Chondrocyte (in vitro differentiated cells): ENCODE measurements at places on chromosomes 3 and 15. TPM values are rescaled to one million over a fixed set of nuclear protein-coding genes. Genes with fewer than 3 reads are reported as not detected.

GRCh38 chr3:50155891-50156290 lies 767 bp downstream of the SEMA3F start:
- no peaks in the 10 kb centered on the region for H3K27me3 ChIP-seq
- peak overlapping the region; percentile 83 for H3K4me3 ChIP-seq
- peaks cover 45% of the 10 kb centered on the region for H3K4me1 ChIP-seq
- DNase-seq = no peak

DNA sequence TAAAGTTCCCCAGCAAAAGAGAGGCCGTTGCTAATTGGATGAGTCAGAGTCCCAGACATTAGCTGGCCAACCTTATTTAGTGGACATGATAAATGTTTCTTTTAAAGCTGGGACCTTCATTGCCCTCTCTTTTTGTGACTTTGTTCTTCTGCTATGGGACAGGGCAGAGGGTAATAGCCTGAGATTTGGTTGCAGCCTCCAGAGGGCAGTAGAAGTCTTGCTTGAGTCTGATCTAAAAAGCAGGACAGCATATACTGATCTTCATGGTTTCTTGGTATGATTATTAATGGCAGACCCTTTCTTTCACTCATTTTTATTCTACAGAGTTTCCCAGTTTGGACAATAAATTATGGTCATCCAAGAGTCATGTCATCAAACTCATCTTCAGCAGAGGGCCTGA lies 25.1 kb upstream of the ZKSCAN7 start:
- H3K4me1 ChIP-seq = no peaks in the 10 kb centered on the region
- H3K36me3 ChIP-seq = no peaks in the 10 kb centered on the region
- no peak overlapping the region for H3K4me3 ChIP-seq
- no peak overlapping the region for H3K27ac ChIP-seq
- peaks cover 31% of the 10 kb centered on the region for H3K27me3 ChIP-seq

Gene TPRG1
- 1.3 to 3.1 TPM (median 3.0 TPM) in 3 replicates for total RNA-seq

DNA sequence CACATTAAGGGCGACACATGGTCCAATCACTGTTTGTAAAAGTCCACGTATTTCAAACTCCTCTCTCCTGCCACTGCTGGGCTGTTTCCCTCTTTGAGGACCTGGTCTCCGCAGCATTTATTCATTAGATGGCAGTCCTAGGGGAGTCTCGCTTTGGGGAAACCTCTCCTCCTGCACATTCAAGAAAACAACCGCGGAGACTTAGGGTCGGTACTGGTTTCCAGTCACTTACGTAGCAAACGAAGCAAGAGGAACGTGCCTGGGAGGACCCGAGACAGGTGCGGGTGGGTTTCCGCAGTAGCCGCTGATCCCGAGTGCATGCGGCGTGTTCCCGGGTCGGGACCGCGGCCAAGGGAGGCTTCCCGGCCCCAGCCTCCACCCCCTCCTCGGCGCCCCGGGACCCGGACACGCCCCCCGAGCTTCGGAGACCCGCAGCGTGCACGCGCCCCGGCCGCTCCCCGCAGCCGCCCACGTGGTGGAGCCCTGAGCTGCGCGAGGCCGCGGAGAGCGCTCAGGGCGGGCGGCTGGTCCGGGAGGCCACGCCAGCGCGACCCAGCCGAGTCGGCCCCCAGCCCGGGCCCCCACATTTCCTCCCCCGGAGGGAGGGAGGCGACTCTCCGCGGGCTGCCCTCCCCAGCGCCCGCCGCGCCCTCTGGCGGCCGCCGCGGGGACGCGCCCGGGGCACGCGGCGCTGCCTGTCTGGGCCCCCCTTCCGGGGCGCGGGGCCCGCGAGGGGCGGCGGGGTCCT lies 1.1 kb upstream of the IGF1R start:
- H3K4me1 ChIP-seq = peaks cover 16% of the 10 kb centered on the region
- peak overlapping the region; percentile 1 for H3K27ac ChIP-seq
- H3K4me3 ChIP-seq = peak overlapping the region; percentile 76

- H3K4me1 ChIP-seq = peaks cover 49% of the 10 kb centered on the region
- no peak for DNase-seq
- H3K27ac ChIP-seq = peak within 1 kb of the TSS; percentile 82
- peak within 1 kb of the TSS; percentile 88 for H3K4me3 ChIP-seq
- no peaks in the 10 kb centered on the region for H3K27me3 ChIP-seq
These were observed at the start of gene HRH1 for GRCh38 chr3:11154036-11154952. Gene HRH1 (plus strand): TSS chr3:11154493. CDS start chr3:11259038, 104,545 bp downstream.

- peak overlapping the region; percentile 42 for H3K27ac ChIP-seq
- no peak for DNase-seq
- H3K4me3 ChIP-seq = no peak overlapping the region
- H3K36me3 ChIP-seq = no peaks in the 10 kb centered on the region
These were observed 2.0 kb upstream of the PFKFB4 start for GRCh38 chr3:48558493-48559134.

Gene SLC28A1
- not detected in 3 replicates for total RNA-seq

DNA sequence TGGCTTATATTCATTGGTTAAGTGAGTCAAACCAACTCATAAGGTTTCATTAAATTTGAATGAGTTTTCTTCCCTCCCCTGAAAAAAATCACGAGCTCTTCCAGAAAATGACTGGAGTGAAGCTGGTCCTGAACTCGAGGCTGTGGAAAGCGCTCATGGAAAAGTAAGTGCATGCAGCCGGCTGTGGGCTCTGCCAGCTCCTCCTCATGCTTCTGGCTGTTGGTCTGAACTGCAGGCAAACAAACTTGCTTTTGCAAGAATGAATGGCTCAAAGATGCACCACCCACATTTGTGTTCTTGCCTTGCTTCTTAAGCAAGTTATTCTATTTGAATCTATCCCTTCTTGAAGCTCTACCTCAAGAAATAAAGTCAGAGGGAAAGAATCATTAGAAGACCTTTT lies 6.2 kb downstream of the ETV5 start:
- H3K36me3 ChIP-seq = peaks cover 2% of the 10 kb centered on the region
- DNase-seq = no peak
- H3K27ac ChIP-seq = no peak overlapping the region

Gene COL6A6
- not detected in 3 replicates for total RNA-seq

Gene CPN2
- total RNA-seq = not detected in 3 replicates

Gene GATM
- total RNA-seq = 0.30 TPM in 1 of 3 replicates, not detected in the others

GRCh38 chr3:130893376-130894129 lies at the start of gene ATP2C1:
Gene ATP2C1 (plus strand): TSS chr3:130894084. CDS start chr3:130894770, 686 bp downstream.
- H3K4me1 ChIP-seq = peaks cover 42% of the 10 kb centered on the region
- no peaks in the 10 kb centered on the region for H3K36me3 ChIP-seq
- H3K27ac ChIP-seq = peak within 1 kb of the TSS; percentile 99
- peak; percentile 99 for DNase-seq

DNA sequence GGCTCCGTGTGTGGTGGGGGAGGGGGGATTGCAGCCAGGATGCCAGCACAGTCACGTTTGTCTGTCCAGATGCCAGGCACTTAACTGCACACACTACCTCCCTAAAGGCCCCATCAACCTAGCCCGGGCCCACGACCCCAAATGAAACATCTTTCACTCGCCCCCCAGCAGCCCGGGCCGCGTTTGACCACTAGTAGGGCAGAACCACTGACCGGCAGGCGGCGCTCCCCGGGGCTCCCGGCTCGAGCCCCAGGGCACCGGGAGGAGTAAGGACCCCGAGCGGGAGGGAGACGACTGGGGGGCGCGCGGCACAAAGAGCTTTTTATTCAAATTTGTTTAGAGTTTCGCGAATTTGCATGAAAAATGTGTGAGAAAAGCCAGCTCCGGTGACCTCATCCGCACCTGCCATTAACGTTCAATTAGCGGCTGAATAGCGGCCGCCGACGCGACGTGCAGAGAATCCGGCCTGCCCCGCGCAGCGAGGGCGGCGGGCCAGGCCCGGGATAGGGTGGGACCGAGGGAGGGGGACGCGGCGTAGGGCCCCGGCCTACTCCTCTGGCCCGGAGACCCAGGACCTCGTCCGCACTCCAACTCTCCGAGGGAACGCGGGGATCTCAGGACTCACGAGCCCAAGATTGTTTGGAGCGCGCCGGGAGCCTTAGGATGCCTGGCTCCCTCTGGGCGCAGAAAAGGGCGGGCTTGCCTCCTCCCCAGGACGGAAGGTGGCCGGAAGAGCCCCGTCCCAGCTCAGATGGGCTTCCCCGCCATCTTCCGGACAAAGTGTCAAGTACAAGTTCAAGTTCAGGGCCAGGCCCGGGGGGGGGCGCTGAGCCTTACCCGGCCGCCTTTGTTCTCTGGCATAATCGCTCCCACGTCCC lies 64.9 kb upstream of the POLG start:
- no peak overlapping the region for H3K27ac ChIP-seq
- peaks cover 5% of the 10 kb centered on the region for H3K4me1 ChIP-seq
- H3K36me3 ChIP-seq = peaks cover 2% of the 10 kb centered on the region

- DNase-seq = no peak
- H3K4me1 ChIP-seq = peaks cover 14% of the 10 kb centered on the region
- no peaks in the 10 kb centered on the region for H3K36me3 ChIP-seq
- peaks cover 76% of the 10 kb centered on the region for H3K27me3 ChIP-seq
These were observed 27.8 kb upstream of the POLG start for GRCh38 chr15:89362203-89363101.
